ENCODE measurements at places on chromosomes 13 and 19. TPM values are rescaled to one million over a fixed set of nuclear protein-coding genes. Genes with fewer than 3 reads are reported as not detected.

FCAR gene
- 0.71 TPM for total RNA-seq

CYP4F2 gene
- total RNA-seq = not detected

GSX1 gene
- total RNA-seq = not detected

LYPD3 gene
- total RNA-seq = 1.4 TPM

MYPOP gene
- 14.3 TPM for total RNA-seq

ZNF628 gene
- 13.1 TPM for total RNA-seq

SYCN gene
- total RNA-seq = 0.43 TPM

LENG8 gene
- total RNA-seq = 106 TPM

CGB1 gene
- not detected for total RNA-seq

KLK10 gene
- total RNA-seq = 0.43 TPM

SYNE4 gene
- total RNA-seq = not detected

GRCh38 chr13:82597747-82598146 is 1284.5 kb downstream of the SLITRK1 start:
- no peaks in the 10 kb centered on the region for H3K27me3 ChIP-seq
- H3K27ac ChIP-seq = no peak overlapping the region
- DNase-seq = no peak

DNA sequence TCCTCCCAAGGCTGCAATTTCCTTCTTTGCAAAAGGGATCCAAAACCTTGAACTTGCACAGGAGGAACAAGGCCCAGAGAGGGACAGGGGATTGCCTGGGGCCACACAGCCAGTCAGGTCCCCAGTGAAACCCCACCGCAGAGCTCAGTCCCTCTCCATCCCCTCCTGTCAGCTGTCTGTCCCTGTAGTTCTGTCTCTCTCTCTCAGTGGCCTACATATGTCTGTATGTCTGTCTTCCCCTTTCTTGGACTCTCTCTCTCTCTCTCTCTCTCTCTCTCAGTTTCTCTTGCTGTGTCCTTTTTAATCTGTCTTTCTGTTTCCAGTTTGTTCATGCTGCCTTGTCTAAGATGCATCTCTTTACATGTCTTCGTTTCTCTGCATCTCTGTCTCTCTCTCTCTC is 11.5 kb downstream of the CEACAM19 start:
- no peaks in the 10 kb centered on the region for H3K36me3 ChIP-seq
- no peak for DNase-seq
- H3K4me3 ChIP-seq = no peak overlapping the region
- H3K4me1 ChIP-seq = peaks cover 25% of the 10 kb centered on the region

DNA sequence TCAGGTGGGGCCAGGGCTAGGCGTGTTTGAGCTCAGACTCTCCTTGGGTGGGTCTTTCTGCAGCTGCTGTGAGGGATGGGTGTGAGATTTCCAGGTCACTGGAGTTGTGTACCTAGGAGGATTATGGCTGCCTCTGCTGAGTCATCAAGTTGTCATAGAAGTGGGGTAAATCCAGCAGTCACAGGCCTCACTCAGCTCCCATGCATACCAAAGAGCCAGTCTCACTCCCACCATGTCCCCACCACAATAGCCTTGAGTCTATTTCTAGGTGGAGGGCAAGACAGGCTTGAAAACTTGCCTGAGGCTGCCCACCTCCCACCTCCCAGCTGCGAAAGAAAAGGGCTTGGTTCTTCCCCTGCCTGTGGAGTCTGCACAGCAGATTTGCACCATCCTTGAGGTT is 194.0 kb upstream of the PCDH17 start:
- H3K27me3 ChIP-seq = no peaks in the 10 kb centered on the region
- no peak overlapping the region for H3K27ac ChIP-seq
- H3K4me3 ChIP-seq = no peak overlapping the region
- no peaks in the 10 kb centered on the region for H3K36me3 ChIP-seq

GRCh38 chr19:40147693-40148347 is 43.4 kb upstream of the MAP3K10 start:
- H3K27me3 ChIP-seq = no peaks in the 10 kb centered on the region
- DNase-seq = peak; percentile 67
- H3K27ac ChIP-seq = no peak overlapping the region
- no peak overlapping the region for H3K4me3 ChIP-seq
- H3K4me1 ChIP-seq = peaks cover 5% of the 10 kb centered on the region

DNA sequence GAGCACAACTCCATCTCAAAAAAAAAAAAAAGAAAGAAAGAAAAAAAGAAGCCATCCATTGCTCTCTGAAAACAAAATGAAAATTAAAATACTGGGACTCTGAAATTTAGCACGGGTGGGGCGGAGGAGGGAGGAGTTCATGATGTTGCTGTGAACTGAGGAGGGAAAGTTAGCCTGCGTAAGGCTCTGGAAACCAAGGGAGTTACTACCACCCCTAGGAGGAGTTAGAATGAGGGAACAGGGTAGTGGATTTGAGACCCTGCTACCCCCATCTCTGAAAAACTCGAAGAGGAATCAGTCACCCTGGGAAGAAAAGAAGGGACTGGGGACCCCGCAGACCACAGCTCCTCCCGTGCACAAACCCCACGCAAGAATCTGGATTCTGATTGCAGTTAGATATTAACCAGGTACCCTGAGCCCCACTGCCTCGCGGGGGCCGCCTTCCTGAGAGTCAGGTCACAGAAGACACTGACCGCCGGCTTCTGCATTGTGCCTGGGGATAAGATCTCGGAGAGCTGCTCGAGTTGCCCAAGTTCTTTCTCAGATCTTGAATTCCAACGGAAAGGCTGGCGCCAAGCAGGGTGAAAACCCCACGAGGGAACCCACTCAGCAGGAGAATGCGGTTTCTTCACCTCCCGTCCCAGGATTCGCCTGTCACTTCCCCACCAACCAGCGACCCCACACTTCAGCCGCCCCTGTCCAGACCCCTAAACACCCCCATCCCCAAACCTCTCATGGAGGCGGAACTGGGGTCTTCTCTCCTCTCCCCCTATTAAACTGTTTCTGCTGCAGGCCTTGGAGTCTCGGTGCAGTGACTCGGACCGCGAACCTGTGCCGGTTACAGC is 870 bp downstream of the ZNF442 start:
- H3K27me3 ChIP-seq = no peaks in the 10 kb centered on the region
- H3K36me3 ChIP-seq = no peaks in the 10 kb centered on the region
- peak; percentile 41 for DNase-seq
- peak overlapping the region; percentile 68 for H3K27ac ChIP-seq
- H3K4me3 ChIP-seq = peak overlapping the region; percentile 21

DNA sequence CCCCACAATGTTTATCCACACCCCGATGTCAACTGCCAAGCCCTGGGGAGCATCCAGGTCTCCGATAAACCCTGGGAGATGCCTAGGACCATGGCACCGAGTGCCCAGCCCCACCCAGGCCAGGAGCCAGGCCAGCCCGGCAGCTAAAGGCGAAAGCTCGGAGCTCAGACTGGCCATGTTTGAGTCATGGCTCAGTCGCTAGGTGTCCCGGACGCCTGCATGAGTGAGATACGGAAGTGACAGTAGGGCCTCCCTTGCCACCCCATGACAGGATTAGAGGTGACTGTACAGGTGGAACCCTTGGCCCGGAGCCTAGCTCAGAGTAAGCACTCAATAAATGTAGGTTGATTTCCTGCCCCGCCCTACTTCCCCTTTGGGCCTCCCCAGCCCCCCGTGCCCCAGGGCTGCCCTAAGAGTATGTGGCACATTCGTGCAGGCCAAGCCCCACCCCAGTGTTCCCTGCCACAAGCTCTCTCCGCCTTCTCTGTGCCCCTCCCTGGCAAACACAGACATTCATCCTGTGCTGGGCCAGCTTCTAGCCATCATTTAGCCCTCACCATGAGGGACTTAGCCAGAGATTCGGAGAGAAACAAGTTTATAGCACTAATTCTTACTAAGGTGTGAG is 5.8 kb upstream of the TPM4 start:
- peak overlapping the region; percentile 86 for H3K27ac ChIP-seq
- DNase-seq = peak; percentile 55
- H3K4me1 ChIP-seq = peaks cover 23% of the 10 kb centered on the region
- no peaks in the 10 kb centered on the region for H3K36me3 ChIP-seq
- no peaks in the 10 kb centered on the region for H3K27me3 ChIP-seq
- no peak overlapping the region for H3K4me3 ChIP-seq

- H3K36me3 ChIP-seq = no peaks in the 10 kb centered on the region
- H3K4me3 ChIP-seq = no peak overlapping the region
- no peaks in the 10 kb centered on the region for H3K4me1 ChIP-seq
- no peak for DNase-seq
- no peaks in the 10 kb centered on the region for H3K27me3 ChIP-seq
- H3K27ac ChIP-seq = no peak overlapping the region
These were observed 2545.3 kb downstream of the PCDH9 start for GRCh38 chr13:64684685-64685431.

- H3K27me3 ChIP-seq = no peaks in the 10 kb centered on the region
- peak overlapping the region; percentile 89 for H3K27ac ChIP-seq
- no peak overlapping the region for H3K4me3 ChIP-seq
- peak; percentile 59 for DNase-seq
- H3K36me3 ChIP-seq = no peaks in the 10 kb centered on the region
These were observed 25.5 kb upstream of the SLC1A5 start for GRCh38 chr19:46813839-46814358.

DNA sequence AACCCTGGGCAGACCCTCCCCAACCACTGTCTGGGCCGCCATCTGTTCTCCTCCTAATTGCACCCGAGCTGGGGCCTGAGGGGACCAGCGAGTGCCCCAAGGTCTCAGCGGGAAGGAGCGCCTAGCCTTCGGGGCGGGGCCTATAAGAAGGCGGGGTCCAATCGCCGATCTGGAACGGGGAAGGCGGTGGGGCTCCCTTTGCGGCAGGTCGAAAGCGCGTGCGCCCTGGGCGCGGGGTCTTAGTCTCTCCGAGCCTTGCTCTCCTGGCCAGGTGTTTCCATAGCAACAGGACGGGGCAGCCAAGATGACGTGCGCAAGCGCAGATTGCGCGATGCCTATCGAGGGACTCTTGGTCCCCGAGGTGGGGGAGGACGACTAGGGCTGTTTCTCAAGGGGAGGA is 2.8 kb downstream of the MAST1 start:
- peaks cover 73% of the 10 kb centered on the region for H3K27me3 ChIP-seq
- H3K4me1 ChIP-seq = peaks cover 7% of the 10 kb centered on the region
- DNase-seq = peak; percentile 44
- H3K4me3 ChIP-seq = no peak overlapping the region
- H3K27ac ChIP-seq = no peak overlapping the region
- H3K36me3 ChIP-seq = no peaks in the 10 kb centered on the region

GRCh38 chr19:40224342-40225150 is 1.9 kb downstream of the CCNP start:
- H3K4me1 ChIP-seq = peaks cover 9% of the 10 kb centered on the region
- no peaks in the 10 kb centered on the region for H3K36me3 ChIP-seq
- H3K4me3 ChIP-seq = no peak overlapping the region
- no peak for DNase-seq
- no peak overlapping the region for H3K27ac ChIP-seq

GRCh38 chr19:812049-812746 is 9.6 kb downstream of the PLPPR3 start:
- no peaks in the 10 kb centered on the region for H3K27me3 ChIP-seq
- peaks cover 50% of the 10 kb centered on the region for H3K36me3 ChIP-seq
- no peak overlapping the region for H3K4me3 ChIP-seq
- no peaks in the 10 kb centered on the region for H3K4me1 ChIP-seq

DNA sequence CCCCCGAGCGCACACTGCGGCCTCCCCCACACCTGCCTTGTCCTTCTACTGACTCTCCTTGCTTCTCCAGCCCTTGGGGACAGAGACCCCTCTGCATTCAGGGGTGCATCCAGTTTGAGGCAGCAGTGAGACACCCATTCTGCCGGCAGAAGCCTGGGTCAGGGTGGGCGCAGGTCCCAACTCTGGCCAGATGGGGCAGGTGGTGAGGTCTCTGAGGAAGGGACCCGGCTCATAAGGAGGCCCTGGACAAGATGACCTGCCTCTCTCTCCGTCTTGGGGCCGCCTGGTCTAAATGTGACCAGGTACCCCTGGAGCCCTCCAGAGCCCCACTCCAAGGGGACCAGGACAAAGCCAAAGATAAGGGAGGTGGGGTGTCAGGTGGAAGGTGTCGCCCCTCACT is 6.1 kb downstream of the CHERP start:
- no peaks in the 10 kb centered on the region for H3K36me3 ChIP-seq
- no peaks in the 10 kb centered on the region for H3K27me3 ChIP-seq
- no peak for DNase-seq
- H3K27ac ChIP-seq = no peak overlapping the region
- peaks cover 17% of the 10 kb centered on the region for H3K4me1 ChIP-seq
- no peak overlapping the region for H3K4me3 ChIP-seq

DNA sequence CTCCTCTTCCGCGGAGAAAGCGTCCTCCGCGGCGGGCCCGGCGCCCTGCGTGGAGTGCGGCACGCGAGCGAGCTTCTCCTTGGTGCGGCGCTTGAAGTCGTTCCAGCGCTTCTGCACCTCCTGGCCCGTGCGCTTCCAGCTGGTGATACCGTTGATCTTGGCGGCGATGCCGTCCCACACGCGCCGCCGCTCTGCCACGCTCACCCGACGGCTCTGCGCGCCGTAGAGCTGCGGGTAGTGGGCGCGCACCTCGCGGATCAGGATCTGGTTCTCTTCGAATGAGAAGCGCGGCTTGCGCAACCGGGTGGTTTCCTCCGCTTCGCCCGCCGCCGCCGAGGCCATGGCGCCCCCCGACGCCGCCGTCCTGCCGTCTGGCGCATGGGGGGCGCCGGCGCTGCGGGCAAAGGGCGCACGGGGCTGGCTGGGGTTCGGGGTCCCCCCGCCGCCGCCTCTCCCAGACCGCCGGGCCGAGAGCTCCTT is 941 bp downstream of the MYPOP start:
- H3K36me3 ChIP-seq = peaks cover 20% of the 10 kb centered on the region
- peak overlapping the region; percentile 50 for H3K4me3 ChIP-seq
- H3K27ac ChIP-seq = no peak overlapping the region

DNA sequence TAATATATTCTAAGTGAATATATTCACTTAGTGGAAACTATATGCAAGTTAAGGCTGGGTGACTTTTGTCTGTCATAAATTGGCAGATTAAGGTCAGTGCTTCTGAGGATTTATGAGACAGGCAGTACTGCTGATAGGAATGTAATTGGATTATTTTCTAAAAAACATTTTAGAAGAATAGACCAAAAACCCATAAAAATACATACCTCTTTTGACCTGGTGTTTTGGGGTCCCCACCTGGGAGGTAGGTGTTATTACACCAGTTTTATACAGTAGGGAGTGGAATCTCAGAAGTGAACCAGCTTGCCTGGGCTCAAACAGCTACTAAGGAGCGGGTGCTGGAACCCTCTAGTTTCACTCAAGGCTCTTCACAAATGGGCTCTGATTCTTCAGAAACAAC is 25.3 kb downstream of the COG3 start:
- no peak overlapping the region for H3K4me3 ChIP-seq
- H3K36me3 ChIP-seq = peaks cover 51% of the 10 kb centered on the region
- H3K27me3 ChIP-seq = no peaks in the 10 kb centered on the region
- peak; percentile 16 for DNase-seq

- H3K27ac ChIP-seq = no peak overlapping the region
- H3K4me3 ChIP-seq = peak overlapping the region; percentile 8
- H3K27me3 ChIP-seq = no peaks in the 10 kb centered on the region
- no peak for DNase-seq
- no peaks in the 10 kb centered on the region for H3K36me3 ChIP-seq
These were observed 245.6 kb downstream of the DCT start for GRCh38 chr13:94233837-94234236.

GRCh38 chr19:38437917-38438316 is 4.4 kb downstream of the RYR1 start:
- no peak for DNase-seq
- no peak overlapping the region for H3K27ac ChIP-seq
- H3K27me3 ChIP-seq = peaks cover 10% of the 10 kb centered on the region
- H3K4me3 ChIP-seq = no peak overlapping the region
- H3K36me3 ChIP-seq = no peaks in the 10 kb centered on the region

All from adrenal gland (tissue), 19 donors.